ENCODE measurements at places on chromosomes 4 and X.

GRCh38 chr4:80340036-80340435, 4.5 kb downstream of the CFAP299 start:
- no peak for DNase-seq

DNA sequence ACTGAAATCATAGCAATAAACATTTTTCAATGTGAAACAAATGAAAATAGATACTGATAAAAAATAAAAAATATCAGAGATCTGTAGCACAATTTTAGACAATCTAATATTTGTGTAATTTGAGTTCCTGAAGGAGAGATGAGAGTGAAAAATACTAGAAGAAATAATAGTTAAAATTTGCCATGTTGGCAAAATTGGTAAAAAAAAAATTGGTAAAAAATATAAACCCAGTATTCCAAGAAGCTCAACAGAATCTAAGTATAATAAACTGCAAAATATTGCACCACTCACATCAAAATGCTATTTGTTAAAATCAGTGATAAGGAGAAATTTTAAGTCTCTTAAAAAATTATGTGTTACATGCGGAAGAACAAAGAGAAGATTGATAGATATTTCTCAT, 1680.7 kb downstream of the PCDH7 start:
- DNase-seq = no peak

- DNase-seq = no peak
Observed at GRCh38 chrX:39534949-39535348, 562.8 kb downstream of the BCOR start.

GRCh38 chrX:14026121-14026520, 3.6 kb downstream of the GEMIN8 start:
- peak; percentile 80 for DNase-seq

- no peak for DNase-seq
Observed at GRCh38 chr4:155434366-155434765, 57.6 kb upstream of the MAP9 start.

DNA sequence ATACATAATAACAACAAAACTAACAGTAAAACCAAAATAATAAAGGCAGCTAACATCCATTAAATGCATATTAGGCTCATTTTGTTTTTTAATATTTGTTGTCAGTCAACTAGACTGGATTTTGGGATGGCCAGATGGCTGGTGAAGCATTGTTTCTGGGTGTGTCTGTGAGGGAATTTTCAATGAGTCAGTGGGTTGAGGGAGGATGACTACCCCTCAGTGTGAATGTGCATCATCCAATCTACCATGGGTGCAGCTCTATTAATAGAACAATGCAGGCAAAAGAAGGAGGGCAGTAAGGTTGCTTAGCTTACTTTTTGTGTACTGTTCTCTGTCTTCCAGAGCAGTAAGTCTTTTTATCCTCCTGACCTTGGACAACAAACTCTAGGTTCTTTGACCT, 484.2 kb upstream of the HS3ST1 start:
- DNase-seq = no peak

DNA sequence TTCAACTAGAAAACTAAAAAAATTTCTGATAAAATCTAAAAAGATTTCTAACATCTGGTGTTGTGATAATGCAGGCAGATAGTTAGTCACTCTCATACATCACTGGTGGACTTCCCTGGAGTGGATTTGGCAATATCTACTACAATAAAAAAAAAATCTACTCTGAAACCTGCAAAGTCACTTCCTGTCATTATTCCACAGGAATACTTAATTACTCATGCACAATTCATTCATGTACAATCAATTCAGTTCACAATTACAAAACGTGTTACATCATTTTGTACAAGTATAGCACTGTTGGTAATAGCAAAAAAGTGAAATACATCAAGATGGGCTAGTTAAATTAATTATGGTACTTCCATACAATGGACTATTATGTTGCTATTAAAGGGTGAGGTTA, 16.5 kb upstream of the RHOH start:
- no peak for DNase-seq

DNA sequence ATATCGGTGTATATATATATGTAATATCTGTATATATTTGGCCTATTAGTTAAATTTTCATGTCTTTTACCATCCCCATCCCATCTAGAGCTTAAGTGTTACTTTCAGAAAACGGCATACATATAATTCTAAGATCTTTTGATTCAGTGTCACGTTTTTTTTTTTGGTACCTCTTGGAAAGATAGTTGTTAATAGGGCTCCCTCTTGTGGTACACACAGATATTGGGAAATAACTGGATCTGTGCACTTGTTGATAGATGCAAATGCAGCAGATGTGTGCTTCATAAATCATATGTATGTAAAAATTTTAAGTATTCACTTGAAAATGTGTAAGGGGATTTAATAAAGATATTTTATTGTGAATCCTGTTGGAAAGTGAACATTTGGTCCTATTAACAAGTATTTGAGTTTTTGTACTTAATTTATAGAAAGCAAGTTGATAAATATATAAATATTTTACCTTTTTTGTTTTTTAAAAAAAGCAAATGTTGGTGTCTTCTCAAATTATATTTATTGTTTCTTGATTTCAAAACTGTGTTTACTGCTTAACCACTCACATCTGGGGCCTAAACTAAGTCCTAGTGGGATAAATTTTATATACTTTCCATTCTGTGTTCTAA, 74.7 kb downstream of the PAQR3 start:
- DNase-seq = peak; percentile 64

- no peak for DNase-seq
Observed at GRCh38 chr4:129140521-129140920, 44.6 kb downstream of the C4orf33 start.

- DNase-seq = no peak
Observed at GRCh38 chr4:16133406-16133805, 49.6 kb upstream of the PROM1 start.

DNA sequence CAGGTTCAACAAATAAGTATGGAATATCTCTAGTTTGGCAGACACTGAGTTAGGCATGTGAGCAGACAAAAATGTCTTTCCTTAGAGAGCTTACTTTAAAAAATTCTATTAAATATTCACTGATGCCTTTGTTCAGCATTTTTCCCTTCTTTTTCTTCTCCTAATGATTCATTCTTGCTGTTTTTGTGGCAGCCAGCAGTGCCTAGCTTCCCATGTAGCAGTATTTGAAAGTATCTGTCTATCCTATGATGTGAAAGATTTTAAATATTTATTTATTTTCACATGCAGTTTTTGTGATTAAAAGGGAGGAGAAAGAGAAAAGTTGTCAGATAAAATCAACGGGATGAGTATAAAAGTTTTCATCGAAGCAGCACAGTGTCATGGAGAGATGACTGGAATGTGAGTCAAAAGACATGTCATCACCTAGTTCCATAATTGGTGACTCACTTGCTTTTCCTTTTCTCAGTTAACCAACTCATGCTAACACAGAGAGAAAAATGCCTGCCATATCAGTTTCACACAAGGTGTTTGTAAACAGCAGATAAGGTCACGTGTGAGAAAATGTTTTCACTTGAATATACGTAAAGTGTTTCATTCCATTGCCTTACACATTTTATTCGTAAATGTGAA, 69.8 kb downstream of the BMPR1B start:
- no peak for DNase-seq

- DNase-seq = no peak
Observed at GRCh38 chr4:38290366-38290765, 330.2 kb downstream of the PTTG2 start.

GRCh38 chrX:102651242-102652011, at the start of gene GPRASP1:
Gene GPRASP1, plus strand, starts transcription at chrX:102651483. Its CDS starts 2,431 bp downstream, at chrX:102653914.
- DNase-seq = peak; percentile 41

DNA sequence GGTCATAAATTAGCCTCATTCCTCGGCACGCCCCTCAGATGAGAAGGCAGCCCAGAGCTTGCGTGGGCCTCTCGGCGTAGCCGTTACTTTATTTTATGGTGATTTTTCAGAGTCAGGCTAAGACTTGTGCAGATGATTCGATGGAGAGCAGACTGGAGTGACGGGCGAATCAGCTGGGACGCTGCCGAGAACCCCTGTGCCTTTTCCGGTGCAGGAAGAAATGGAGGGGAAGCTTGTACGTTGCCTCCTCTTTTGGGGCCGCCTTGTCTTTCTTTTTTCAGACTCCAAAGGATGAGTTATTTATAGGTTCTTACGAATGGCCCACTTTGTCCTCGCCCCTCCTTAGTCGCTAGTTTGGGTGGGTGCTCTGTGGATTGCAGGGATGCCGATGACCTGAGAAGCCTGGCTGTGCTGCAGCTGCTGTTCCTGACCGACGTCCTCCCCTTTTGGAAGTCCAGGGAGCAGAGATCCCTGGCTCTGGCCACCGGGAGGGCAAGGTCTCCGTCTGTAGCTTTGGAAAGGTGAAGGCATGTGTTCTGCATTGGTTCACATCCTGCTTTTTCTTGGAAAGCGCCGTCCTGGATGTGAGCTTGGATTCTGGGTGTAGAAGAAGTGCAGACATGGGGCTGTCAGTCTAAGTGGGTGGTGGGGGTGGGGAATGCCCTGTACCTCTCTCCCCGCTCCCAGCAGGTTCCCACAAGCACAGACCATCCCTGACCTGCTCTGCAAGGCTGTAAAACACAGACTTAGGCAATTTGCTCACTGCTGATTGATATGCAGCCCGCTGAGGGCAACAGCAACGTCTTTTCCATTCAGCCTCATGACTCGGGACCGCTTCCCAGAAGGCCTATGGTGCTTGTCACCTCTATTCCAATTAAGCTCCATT, 9.3 kb downstream of the SORCS2 start:
- DNase-seq = no peak

DNA sequence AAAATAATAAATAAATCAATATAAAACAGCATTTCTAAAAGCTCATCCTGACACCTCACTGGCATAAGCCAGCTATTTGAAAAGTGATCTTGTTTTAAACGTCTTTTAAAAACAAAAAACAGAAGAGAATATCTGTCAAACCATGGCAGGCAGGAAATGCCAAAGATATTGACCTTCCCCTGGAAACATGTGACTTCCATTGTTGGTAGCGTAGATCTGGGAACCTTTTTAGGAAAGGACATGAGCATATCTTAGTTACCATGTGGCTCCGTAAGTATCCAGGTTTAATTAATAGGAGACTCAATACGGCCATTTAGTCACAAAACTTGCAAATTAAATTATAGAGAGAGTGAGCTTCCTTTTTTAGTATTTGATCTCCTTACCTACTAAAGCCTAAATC, 83.0 kb upstream of the KLHL4 start:
- no peak for DNase-seq

DNA sequence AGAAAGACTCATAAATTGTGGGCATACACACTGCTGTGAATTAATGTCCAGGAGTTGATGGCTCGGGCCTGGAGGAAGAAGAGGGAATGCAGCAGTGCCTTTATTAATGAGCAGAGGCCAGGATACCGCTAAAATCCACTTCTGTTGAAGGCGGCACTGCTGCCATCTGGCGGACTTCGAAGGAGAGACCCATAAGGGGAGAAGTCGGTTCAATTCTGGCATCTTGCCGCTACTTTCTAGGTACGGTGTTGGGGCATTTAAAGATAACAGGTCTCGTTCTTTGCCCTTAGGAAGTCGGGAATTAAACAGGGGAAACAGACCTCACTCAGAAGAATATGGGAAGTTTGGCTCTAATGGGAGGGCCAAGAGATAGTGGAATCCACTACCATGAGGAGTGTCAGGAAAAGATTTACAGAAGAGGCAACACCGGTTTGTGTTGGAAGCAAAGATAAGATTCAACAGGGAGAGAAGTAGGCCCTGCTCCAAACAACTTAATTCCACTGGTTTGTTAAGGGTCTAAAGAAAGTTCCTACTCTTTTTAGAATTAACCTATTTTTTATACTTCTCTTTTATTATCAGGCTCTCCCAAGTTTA, 133.6 kb upstream of the GIMD1 start:
- DNase-seq = peak; percentile 8

DNA sequence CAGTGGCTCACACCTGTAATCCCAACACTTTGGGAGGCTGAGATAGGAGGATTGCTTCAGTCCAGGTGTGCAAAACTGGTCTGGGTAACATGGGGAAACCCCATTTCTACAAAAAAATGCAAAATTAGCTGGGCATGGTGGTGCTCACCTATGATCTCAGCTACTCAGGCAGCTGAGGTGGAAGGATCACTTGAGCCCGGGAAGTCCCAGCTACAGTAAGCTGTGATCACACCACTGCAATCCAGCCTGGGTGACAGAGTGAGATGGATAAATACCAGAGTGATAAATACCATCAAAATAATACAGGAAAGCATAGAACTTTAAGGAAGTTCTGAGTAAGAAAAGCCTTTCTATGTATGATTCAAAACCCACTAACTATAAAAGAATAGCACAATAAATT, 52.8 kb downstream of the LRBA start:
- DNase-seq = no peak

- no peak for DNase-seq
Observed at GRCh38 chr4:20623939-20624338, 76.3 kb upstream of the PACRGL start.

- DNase-seq = no peak
Observed at GRCh38 chr4:161186750-161187149, 977.0 kb downstream of the FSTL5 start.

DNA sequence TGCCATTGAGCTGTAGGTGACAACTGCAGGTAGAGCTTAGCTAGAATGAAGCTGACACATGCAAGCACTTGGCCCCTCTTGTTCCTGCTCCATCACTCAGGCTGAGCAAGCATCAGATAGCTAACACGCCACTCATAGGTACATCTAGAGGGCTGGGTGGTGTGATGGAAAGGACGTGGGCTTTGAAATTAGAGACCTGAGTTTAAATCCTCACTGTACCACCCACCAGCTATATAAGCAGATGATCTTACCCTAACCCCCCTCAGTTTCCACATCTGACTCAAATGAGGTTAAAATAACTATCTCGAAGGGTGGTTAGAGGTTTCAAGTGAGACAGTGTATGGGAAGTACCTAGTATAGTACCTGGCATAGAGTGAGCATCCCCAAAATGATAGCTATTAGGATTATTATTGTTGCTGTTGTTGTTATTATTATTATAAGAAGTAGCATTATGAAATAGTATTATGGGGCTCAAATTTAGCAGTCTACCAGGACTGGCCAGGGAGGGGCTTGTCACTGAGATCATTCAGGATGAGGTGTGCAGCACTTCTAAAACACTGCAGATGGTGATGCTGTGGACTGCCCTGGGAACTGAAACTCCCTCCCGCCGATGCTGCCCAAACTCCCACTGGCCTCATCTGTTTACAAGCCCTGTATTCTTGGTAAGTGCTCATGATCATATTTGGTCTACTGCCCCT, 59.0 kb downstream of the REELD1 start:
- peak; percentile 85 for DNase-seq

- DNase-seq = no peak
Observed at GRCh38 chrX:14616301-14616700, 87.0 kb downstream of the GLRA2 start.

- DNase-seq = no peak
Observed at GRCh38 chr4:25722964-25723363, 67.3 kb downstream of the SLC34A2 start.

DNA sequence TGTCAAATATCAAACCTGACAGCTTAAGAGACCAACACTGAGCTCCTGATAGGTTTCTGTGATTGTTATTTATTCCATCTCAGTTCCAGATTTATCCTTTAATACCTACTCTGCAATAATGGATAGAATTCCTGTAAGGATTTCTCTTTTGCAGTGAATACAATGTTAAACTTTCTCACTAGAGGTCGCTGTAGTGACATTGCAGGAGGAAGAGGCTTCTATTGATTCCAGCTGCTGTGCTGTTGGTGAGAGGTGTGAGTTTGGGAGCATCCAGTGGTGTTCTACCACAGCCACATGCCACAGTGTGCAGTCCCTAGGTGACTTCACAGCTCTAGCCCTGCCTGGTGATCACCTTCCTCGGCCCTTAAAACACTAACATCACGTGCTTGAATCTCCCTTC, 34.6 kb upstream of the DCAF8L2 start:
- peak; percentile 2 for DNase-seq

GRCh38 chr4:155433636-155434360, 57.0 kb upstream of the MAP9 start:
- DNase-seq = no peak

Data from putamen (tissue), 1 donor.